ENCODE measurements at places on chromosomes 16 and 17.

DNA sequence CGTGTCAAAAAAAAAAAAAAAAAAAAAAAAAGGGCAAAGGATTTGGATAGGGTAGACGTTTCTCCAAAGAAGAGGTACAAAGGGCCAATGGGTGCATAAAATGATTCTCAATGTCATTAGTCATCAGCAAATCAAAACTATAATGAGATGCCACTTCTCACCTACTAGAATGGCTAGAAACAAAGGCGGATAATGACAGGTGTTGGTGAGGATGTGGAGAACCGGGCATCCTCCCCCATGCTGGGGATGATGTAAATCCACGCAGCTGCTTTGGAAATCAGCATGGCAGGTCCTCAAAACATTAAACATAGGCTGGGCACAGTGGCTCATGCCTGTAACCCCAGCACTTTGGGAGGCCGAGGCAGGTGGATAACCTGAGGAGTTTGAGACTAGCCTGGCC, 9.4 kb downstream of the ITGAX start:
- DNase-seq, result no peak

DNA sequence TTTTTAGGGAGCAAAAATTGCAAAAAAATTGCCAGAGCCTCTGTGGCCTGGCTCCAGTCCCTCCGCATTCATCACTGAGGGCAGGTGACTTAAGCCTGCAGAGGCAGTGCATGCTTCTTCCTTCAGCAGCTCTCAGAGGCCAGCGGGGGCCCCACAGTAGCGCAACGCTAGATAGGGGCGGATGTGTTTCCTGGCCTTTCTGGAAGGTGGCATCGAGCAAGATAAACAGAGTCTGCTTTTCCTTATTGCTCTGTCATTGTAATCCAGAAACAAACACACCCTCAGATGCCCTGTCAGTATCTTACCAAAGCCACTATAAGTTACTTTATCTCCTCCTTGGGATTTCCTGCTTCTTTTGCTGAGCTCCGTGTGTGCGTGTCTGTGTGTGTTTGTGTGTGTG, 75.5 kb upstream of the IRX6 start:
- no peak for DNase-seq

DNA sequence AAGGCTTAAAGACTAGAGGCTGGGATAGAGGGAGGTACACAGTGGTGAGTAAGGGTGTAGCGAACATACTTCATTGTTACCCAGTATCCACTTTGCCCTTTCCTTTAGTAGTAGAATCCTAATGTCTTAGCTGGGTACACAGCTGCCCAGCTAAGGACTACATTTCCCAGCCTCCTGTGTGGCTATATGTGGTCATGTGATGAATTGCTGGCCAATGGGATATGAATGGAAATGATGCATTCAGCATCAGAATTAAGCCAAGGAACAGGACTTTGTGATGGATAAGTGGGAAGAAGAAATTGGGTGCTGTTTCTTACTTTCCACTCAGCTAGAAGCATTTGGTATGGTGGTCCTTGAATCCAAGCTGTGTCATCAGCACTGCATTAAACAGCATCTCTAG, 55.9 kb downstream of the FOXL1 start:
- no peak for DNase-seq

- DNase-seq, result peak; percentile 8
Measured at GRCh38 chr17:79623786-79624717, 13.2 kb upstream of the RBFOX3 start.

DNA sequence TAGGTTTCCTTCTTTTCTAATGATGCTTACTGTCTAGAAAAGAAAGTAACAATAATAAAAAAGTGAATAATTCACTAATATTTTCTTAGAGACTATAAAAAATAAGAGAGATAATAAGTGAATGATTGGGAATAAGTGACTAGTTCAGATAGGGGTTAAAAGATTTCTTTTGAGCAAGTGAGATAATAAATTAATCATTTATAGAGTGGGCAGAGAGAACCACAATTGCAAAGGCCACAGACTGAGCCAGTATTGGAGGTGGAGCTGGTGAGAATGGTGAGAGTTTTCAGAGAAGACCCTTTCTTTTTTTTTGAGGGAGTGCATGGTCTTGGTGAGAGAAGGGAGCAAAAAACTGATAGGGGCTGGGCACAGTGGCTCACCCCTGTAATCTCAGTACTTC, 159.1 kb upstream of the SALL1 start:
- no peak for DNase-seq

- no peak for DNase-seq
Measured at GRCh38 chr16:67504031-67505021, 21.0 kb upstream of the AGRP start.

- DNase-seq, result no peak
Measured at GRCh38 chr17:77786740-77787505, 171.6 kb upstream of the TNRC6C start.

DNA sequence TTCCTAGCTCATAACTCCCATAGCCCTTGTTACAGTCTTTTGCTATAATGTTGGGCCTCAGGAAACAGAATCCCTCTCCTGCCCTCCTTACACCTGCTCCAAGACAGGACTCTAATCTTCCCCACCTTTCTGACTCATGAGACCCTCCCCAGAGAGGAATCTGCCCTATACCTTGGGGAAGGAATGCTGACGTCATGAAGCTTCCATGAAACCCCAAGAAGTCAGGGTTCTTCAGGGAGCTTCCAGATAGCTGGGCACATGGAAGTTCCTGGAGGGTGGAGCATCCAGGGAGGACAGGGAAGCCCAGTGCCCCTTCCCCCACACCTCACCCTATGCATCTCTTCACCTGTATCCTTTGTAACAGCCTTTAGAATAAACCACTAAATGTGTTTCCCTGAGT, 285.7 kb downstream of the SOX9 start:
- no peak for DNase-seq

DNA sequence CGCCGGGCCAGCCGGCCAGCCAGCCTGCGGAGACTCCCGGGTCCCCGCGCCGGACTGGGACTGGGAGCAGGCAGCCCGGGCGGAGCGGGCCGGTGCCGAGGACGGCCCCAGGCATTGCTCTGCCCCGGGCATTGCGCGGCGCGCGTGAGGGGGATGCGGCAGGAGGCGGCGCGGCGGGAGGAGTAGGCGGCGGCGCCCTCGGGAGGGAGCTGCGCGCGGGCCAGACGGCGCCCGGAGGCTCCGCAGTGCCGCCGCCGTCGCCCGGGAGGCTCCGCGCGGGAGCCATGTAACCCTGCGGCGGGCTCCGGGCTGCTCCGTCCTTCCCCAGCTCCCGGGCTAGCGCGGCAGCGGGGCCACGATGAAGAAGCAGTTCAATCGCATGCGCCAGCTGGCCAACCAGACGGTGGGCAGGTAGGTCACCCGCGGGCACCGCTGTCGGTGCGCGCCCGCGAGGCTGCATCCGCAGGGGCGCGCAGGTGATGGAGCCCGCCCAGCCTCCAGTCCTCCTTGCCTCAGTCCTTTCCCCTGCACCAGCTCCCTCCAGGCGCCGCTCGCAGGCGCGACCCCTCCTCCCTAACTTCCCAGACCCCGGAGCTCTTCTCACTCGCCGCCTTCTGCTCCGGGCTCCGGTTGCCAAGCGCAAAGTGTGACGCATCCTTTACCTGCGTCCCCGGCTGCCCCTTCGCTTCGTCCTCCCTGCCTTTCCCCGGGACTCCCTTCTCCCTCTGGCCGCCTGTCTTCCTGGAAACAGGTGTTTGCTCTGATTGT, at the start of gene ARHGAP44:
Gene ARHGAP44 (plus strand): TSS at position 18 of the 768 bp plus-strand sequence. CDS start 341 bp downstream, at position 359.
- peak; percentile 75 for DNase-seq

All from uterus (tissue), 4 donors.